ENCODE measurements at places on chromosomes 3 and 15.

GRCh38 chr15:45091161-45091560 lies 22.8 kb downstream of the DUOX2 start:
- no peaks in the 10 kb centered on the region for H3K4me1 ChIP-seq
- no peaks in the 10 kb centered on the region for H3K27me3 ChIP-seq
- no peak overlapping the region for H3K27ac ChIP-seq
- no peak overlapping the region for H3K4me3 ChIP-seq
- no peaks in the 10 kb centered on the region for H3K36me3 ChIP-seq
- no peak for DNase-seq

- no peaks in the 10 kb centered on the region for H3K4me1 ChIP-seq
- no peak overlapping the region for H3K4me3 ChIP-seq
- no peak for DNase-seq
- no peaks in the 10 kb centered on the region for H3K36me3 ChIP-seq
Measured at GRCh38 chr3:140015741-140016140, 80.8 kb downstream of the CLSTN2 start.

GRCh38 chr3:123741041-123741511 lies 143.1 kb downstream of the MYLK start:
- H3K27me3 ChIP-seq, result no peaks in the 10 kb centered on the region
- no peaks in the 10 kb centered on the region for H3K36me3 ChIP-seq
- H3K4me1 ChIP-seq, result no peaks in the 10 kb centered on the region

- H3K36me3 ChIP-seq, result no peaks in the 10 kb centered on the region
- H3K4me3 ChIP-seq, result no peak overlapping the region
- no peak for DNase-seq
- H3K27me3 ChIP-seq, result no peaks in the 10 kb centered on the region
Measured at GRCh38 chr15:56460071-56460470, 4.9 kb downstream of the MNS1 start.

GRCh38 chr3:113277414-113277813 lies 66.1 kb downstream of the BOC start:
- H3K27ac ChIP-seq, result no peak overlapping the region
- no peaks in the 10 kb centered on the region for H3K36me3 ChIP-seq
- no peaks in the 10 kb centered on the region for H3K27me3 ChIP-seq

DNA sequence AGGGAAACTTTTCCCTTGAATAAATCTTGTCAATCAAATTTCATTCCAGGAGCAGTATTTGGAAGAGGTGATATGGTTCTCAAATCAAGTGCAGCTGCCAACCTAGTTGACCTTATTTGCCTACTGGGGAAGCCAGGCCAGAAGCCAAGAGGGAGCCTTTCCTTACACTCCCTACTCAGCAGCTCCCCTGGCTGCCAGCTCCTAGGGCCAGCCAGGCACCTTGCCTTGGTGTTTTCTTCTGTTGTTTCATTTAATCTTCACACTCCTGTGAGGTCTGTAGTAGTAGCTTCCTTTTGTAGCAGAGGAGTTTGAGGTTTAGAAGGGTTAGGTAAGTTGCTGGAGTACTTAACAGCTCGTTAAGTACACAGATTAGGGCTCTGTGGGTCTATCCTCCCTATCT lies 22.6 kb downstream of the MKRN2OS start:
- no peaks in the 10 kb centered on the region for H3K27me3 ChIP-seq
- no peaks in the 10 kb centered on the region for H3K4me1 ChIP-seq
- peaks cover 3% of the 10 kb centered on the region for H3K36me3 ChIP-seq
- H3K27ac ChIP-seq, result no peak overlapping the region
- no peak overlapping the region for H3K4me3 ChIP-seq

DNA sequence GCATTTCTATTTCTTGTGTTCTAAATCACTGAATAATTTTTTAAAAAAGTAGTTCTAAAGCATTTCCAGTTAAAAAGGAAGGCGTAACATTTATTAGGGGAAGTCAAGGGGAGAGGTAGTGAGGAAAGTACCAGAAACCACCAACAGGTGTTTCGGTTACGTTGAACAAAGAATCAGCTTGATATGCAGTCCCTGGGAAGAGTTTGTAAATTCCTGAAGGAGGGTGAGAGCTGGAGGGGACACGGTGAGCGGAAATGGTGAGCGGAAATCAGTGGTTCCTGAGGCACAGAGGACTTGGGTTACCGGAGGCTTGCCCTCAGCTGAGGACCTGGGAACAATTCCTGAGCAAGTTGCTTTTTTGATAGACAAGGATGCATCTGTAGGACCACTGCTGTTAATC lies 17.8 kb downstream of the MAP2K1 start:
- H3K27ac ChIP-seq, result no peak overlapping the region
- H3K36me3 ChIP-seq, result no peaks in the 10 kb centered on the region
- DNase-seq, result no peak
- peaks cover 91% of the 10 kb centered on the region for H3K4me1 ChIP-seq
- no peaks in the 10 kb centered on the region for H3K27me3 ChIP-seq

DNA sequence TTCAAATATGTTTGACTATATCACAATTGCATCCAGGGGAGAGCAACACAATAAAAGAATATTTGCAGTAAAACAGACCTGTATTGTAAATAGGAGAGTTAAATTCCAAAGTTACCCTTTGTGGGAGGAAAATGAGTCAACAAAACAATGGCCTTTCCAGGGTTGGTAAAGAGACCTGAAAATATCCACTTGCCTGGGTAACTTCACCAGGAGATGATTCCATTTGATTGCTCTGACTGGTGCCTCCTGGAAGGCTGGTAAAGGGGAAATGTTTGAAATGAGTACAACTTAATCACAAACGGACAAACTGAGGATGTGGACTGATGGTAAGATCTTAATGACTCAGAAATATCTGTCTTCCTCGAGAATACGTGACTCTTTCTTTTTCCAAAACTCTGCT lies 43.6 kb upstream of the SRGAP3 start:
- H3K27me3 ChIP-seq, result no peaks in the 10 kb centered on the region
- no peak for DNase-seq
- no peaks in the 10 kb centered on the region for H3K36me3 ChIP-seq
- no peaks in the 10 kb centered on the region for H3K4me1 ChIP-seq
- no peak overlapping the region for H3K27ac ChIP-seq

- no peaks in the 10 kb centered on the region for H3K4me1 ChIP-seq
- no peaks in the 10 kb centered on the region for H3K36me3 ChIP-seq
- H3K27ac ChIP-seq, result no peak overlapping the region
- no peak for DNase-seq
Measured at GRCh38 chr15:67422296-67422695, 98.6 kb upstream of the C15orf61 start.

DNA sequence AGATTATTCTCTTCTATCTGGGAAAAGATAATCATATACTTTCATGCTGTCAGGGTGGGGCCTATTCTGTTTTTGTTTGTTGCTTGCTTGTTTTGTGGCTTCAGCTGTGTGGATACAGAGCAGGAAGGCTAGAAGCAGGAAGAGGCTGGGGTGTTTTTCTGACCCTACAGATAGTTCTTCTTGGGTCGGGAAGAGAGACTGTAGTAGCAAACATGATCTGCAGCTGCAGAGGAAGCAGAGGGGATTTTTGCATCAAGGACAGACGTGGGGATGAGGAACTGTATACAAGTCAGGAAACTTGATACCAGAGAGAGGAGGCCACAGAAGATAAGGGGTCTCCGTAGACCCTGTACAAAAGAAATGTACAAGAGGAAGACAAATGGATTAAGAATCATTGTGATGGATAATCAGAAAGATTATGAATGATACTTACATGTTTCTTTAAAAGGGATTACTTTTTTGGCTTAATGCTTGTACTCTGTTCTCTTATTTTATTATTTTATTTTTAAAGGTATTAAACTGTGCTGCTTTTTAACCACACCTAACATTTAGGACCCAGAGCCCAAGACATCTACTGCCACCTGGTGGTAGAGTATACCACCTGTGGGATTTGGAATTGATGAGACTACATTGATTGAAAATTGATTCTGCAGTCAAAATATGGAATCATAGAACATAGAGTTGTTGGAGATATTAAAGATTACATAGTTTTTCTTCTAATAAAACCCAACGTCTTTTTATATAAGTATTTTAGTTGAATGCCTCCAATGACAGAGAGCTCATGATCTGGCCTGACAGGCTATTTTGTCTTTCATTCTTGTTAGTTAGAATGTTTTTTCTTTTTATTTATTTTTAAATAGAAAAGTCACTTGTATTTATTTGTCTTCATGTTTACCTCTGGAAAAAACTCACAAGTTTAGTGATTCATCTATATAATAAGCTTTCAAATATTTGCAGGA lies 87.3 kb upstream of the ROPN1 start:
- no peaks in the 10 kb centered on the region for H3K27me3 ChIP-seq
- no peaks in the 10 kb centered on the region for H3K36me3 ChIP-seq

- no peaks in the 10 kb centered on the region for H3K27me3 ChIP-seq
- H3K36me3 ChIP-seq, result no peaks in the 10 kb centered on the region
- H3K4me1 ChIP-seq, result peaks cover 57% of the 10 kb centered on the region
Measured at GRCh38 chr15:90412356-90413194, 24.5 kb downstream of the IQGAP1 start.

DNA sequence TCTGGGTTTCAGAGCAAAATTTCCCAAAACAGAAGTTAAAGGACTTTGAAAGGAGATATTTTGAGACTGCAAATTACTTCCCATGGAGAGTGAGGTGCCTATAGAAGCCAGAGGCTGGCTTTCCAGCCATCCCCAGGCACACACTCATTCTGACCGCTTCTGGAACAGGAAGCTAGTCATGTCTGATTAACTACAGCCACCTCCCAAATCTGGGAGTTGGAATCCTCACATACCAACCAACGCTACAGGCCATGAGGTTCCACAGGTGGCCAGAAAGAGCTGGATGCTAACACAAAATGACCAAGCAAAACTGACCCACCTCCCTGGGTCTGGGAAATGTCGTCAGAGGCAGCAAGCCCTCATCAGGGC lies 87.2 kb downstream of the SNRK start:
- no peak for DNase-seq
- no peak overlapping the region for H3K4me3 ChIP-seq
- H3K27ac ChIP-seq, result no peak overlapping the region
- no peaks in the 10 kb centered on the region for H3K36me3 ChIP-seq

DNA sequence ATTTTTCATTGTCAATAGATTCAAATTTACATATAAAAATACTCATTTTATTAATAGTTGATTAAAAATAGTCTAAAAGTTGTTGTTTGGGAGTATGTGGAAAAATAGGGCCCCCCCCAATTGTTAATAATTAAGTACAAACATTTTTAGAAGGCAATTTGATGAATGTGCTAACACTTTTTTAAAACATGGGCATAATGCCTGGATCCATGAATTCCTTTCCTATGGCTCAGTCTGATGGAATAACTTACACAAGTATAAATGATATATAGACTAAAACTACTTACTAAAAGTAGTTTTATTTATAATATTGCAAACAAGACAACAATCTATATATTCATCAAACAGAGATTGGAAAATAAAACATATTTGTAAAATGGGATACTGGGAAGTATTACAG lies 247.2 kb upstream of the LRRN1 start:
- no peak overlapping the region for H3K27ac ChIP-seq
- H3K36me3 ChIP-seq, result no peaks in the 10 kb centered on the region
- H3K4me1 ChIP-seq, result no peaks in the 10 kb centered on the region
- no peak overlapping the region for H3K4me3 ChIP-seq

DNA sequence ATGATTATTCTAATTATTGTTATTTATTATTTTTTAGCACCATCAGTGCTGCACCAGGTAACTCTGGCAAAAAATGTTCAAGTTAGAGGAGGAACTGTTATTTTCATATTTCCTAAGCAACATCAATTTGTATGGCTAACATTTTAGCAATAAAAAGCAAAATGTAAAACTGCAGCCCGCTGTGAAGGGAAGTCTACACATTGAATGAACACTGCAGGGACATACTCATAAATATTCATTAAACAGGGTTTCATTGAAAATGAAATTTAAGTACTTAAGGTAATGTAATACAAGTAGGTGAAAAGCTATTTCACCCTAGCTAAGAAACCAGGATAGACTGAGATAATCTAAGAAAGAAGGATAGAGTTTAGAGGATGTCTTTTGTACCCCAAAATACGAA lies 532.7 kb downstream of the NLGN1 start:
- no peaks in the 10 kb centered on the region for H3K36me3 ChIP-seq
- H3K27ac ChIP-seq, result no peak overlapping the region
- no peak overlapping the region for H3K4me3 ChIP-seq
- DNase-seq, result no peak

DNA sequence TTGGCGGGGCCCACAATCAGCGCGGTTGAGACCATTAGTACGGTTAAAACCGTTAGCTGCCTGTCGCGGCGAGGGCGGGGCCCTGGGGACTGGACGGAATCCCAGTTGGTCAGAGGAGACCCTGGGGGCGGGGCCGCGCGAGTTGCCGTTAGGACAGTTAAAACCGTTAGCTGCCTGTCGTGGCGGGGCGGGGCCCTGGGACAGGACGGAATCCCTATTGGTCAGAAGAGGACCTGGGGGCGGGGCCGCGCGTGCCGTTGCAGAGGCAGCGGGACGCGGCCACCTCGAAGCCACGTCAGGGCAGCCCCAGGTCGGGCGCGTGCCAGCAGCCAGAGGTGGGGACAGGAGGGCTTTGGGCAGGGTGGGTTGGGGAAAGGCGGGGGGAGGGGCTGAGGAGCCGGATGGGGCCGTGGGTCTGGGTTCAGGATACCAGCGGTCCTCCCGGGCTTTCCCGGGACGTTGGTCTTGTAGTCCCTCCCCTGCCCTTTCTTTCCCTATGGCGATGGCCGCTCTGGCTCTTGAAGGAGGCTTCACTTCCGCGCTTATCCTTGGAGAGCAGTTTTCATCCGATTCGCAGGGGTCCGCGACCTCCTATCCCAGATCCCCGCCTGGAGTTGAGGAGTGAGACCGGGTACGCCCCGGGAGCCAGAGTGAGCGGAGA lies 28.0 kb downstream of the KLHDC8B start:
- no peaks in the 10 kb centered on the region for H3K36me3 ChIP-seq
- H3K27me3 ChIP-seq, result no peaks in the 10 kb centered on the region
- no peak overlapping the region for H3K4me3 ChIP-seq
- H3K4me1 ChIP-seq, result no peaks in the 10 kb centered on the region

DNA sequence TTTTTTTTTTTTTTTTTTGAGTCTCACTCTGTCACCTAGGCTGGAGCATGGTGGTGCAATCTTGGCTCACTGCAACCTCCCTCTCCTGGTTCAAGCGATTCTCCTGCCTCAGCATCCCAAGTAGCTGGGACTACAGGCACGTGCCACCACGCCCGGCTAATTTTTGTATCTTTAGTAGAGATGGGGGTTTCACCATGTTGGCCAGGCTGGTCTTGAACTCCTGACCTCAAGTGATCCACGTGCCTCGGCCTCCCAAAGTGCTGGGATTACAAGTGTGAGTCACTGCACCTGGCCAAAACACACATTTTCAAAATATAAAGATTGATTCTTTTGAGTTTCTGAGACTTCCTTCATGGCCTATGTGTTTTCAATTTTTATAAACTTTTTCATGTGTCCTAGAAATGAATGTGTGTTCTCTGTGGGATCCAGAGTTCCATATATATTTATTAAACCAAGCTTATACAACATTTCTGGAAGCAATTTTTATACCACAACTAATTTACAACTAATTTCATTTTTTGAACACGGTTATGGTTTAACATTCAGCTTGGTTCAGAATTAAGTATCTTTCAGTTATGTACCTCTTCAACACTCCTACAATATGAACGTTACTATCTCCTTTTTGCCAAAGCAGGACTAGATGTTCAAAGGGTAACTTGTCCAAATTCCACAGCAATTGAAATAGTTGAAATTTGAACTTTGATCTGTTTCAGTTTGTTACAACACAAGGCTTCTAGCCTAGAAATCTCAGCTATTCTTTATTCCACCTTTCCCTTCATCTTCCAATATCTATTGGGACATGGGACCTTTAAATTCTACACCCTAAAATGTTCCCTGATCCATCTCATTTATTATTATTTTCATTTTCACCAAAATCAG lies 1.5 kb downstream of the ACAD11 start:
- no peak for DNase-seq
- peaks cover 49% of the 10 kb centered on the region for H3K4me1 ChIP-seq
- H3K4me3 ChIP-seq, result no peak overlapping the region

GRCh38 chr3:32166654-32167053 lies 60.2 kb downstream of the GPD1L start:
- H3K27me3 ChIP-seq, result no peaks in the 10 kb centered on the region
- H3K4me1 ChIP-seq, result no peaks in the 10 kb centered on the region
- no peak for DNase-seq
- H3K4me3 ChIP-seq, result no peak overlapping the region
